ENCODE measurements at places on chromosomes 5 and 9. TPM values are rescaled to one million over a fixed set of nuclear protein-coding genes. Genes with fewer than 3 reads are reported as not detected.

The CCDC180 gene
- total RNA-seq, result 3.0 TPM

The TPRN gene
- total RNA-seq, result 8.1 TPM

The TUSC1 gene
- 12.2 TPM for total RNA-seq

The ZNF300 gene
- total RNA-seq, result 6.9 TPM

The IQGAP2 gene
- total RNA-seq, result 2.6 TPM

The CYLC2 gene
- total RNA-seq, result not detected

The CER1 gene
- total RNA-seq, result not detected

The C9orf50 gene
- not detected for total RNA-seq

The STING1 gene
- 25.9 TPM for total RNA-seq

The ALDOB gene
- not detected for total RNA-seq

The NUTM2F gene
- total RNA-seq, result not detected

Data from fibroblast of villous mesenchyme (primary cell).